ENCODE measurements at places on chromosomes 16 and 17.

DNA sequence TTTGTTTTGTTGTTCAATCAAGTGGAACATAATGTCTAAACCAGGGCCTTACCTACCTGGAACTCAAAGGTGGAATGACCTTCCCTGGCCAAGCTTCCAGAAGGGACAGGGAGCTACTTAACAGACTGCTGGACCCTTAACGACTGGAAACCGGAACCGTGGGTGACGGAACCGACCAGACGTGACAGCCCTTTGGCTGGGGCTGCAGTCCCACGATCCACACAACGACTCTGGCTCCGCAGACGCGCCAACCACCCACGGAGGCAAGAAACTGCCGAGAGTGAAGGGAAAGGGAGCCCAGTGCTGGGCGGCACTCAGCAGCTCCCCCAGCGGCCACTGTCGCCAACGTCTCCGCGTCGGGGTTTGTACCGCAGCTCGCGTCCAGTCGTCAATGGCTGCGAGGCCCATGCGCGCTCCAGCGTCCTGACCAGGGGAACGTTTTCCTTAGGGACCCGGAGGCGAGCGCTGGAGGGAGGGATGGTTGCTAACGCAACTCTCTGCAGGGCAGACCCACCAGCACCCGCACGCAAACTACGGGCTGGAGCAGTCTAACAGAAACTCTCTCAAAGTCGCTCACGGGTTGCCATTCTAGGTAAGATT lies 5.5 kb upstream of the KIF22 start:
- DNase-seq, result peak; percentile 65

GRCh38 chr17:51840688-51841087 lies 317.8 kb downstream of the CA10 start:
- no peak for DNase-seq

DNA sequence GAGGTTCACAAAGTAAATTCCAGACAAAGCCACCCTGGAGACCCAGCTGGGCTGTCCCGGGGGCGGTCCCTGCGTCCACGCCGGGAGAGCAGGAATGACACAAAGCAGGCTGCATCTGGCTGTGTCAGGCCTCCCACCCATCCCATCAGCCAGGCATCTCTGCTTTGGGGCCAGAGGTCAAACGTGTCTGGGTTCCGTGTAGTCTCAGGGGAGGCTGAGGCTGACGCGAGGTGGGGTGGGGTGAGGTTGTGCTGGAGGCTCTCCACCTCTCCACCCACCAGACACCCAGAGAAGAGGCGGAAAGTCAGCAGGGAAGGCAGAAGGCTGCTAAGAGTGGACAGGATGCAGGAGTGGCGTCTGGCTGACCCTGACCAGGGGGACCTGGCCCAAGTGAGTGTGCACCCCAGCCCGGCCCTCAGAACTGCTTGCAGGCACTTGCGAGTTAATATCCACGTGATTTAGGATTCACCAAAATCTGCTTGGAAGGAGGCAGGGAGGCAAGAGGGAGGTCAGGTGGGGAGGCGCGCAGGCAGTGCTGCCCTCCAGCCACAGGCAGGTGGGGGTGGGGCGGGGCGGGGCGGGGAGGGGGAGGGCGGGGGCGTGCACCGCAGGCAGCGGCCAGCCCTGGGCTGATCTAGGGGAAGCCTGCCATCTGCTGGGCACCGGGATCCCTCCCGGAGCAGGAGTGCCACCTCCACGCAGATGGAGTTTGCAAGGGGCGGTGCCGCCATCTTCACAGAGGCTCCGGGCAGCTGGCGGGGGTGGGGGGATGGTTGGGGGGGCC lies 44.3 kb downstream of the TBC1D16 start:
- peak; percentile 73 for DNase-seq

DNA sequence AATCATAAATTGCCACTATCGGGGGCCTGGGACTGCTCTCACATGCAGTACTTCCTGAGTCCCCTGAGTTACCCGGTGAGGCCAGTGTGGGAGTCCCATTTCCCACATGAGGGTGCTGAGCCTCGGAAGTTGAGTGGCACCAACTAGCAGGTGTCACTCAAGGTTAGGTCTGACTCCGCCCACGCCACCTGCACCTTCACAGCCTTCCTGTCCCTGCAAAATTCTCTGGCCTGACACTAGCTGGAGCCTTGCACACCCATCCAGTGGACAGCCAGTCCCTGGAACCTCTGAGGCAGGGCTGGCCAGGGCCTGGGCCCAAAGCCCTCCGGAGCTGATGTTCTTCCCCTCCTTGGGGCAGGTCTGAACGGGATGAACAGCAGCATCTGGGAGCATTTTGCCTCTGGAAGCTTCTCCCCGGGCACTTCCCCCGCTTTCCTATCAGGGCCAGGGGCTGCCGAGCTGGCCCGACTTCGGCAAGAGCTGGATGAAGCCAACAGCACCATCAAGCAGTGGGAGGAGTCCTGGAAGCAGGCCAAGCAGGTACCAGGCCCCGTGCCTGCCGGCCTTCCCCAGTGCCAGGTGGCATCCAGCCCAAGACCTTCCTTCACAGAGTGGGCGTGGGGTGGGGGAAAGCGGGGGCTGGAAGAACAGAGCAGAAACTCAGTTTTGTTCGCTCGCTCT lies 21.9 kb downstream of the UNC13D start:
- DNase-seq, result no peak

GRCh38 chr17:56434610-56435009 lies 158.9 kb upstream of the NOG start:
- DNase-seq, result no peak

Data from activated T-helper 9 cell treated with anti-CD3 and anti-CD28 coated beads, Interleukin-2, amount 50 U/mL, for 16 hours (primary cell).